SJSA1 (cell line): ENCODE measurements at places on chromosomes 7 and 10. TPM values are rescaled to one million over a fixed set of nuclear protein-coding genes. Genes with fewer than 3 reads are reported as not detected.

The NPTX2 gene
- total RNA-seq: 138 and 160 TPM in 2 replicates

The TACC2 gene
- total RNA-seq: 4.9 and 11.2 TPM in 2 replicates

DNA sequence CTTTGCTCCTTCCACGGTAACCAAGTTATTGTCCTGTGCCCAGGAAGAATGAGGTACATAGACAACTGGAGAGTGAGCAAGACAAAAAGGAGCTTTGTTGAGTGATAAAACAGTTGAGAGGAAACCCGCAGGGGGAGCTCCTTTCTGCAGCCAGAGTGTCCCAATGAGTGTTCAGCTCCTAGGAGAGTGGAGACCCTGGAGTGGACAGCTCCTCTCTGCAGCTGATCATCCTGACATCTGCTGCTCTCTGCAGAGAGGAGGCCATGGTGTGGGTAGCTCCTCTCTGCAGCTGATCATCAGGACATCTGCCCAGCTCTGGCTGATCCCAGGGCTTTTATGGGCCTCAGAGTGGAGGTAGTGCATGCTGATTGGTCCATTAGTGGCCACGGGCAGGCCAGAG lies 53.4 kb upstream of the PCDH15 start:
- H3K4me1 ChIP-seq: no peaks in the 10 kb centered on the region
- DNase-seq: no peak
- no peaks in the 10 kb centered on the region for H3K36me3 ChIP-seq
- no peak overlapping the region for H3K27ac ChIP-seq
- H3K4me3 ChIP-seq: no peak overlapping the region

- H3K27me3 ChIP-seq: 0 out of 2 replicates have a peak, but pooled peaks cover 3% of the 10 kb centered on the region
- H3K27ac ChIP-seq: no peak overlapping the region
- H3K4me1 ChIP-seq: no peaks in the 10 kb centered on the region
- H3K36me3 ChIP-seq: no peaks in the 10 kb centered on the region
Measured at GRCh38 chr7:103811290-103811689, 178.2 kb downstream of the RELN start.

DNA sequence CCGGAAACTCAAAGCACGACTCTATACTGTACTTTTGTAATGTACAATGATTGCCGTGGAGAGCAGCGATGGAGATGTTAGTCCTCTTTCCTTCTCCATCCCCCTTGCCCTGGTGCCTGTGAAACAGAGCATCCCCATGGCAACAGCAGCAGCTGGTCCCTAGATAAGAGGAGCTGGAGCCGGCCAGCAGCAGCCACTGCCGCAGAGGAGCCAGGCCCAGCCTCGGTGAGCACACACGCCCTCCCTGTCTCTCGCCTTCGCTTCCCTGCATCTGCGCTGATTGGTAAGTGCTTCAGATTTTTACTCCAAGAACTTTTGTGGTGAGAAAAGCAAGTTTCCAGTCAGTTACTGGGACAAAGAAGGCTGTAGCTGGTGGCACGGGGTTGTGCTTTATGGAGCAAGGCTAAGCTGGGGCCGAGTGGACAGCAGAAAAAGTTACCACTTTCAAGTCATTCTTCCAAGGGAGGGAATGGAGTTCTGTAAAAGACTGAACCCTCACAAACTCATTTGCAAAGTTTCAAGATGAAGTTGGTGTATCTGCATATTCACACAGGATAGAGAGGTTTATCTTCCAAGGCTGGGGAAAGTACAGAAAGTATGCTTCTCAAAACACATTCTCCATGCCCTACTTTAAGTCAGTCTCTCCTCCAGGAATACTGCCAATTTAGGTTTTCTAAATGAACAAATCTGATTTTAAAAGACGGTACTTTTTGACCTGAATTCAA lies at the start of gene PPP1R17:
TSS of gene PPP1R17 (plus strand) at position 192 of the 725 bp plus-strand sequence. CDS start 5,227 bp downstream, outside the sequence.
- no peak for DNase-seq
- H3K27me3 ChIP-seq: no peaks in the 10 kb centered on the region; the same call in 1 of the 2 replicates
- no peak within 1 kb of the TSS for H3K4me3 ChIP-seq
- H3K4me1 ChIP-seq: no peaks in the 10 kb centered on the region
- H3K36me3 ChIP-seq: no peaks in the 10 kb centered on the region
- no peak within 1 kb of the TSS for H3K27ac ChIP-seq

The GLUD1 gene
- 176 and 177 TPM in 2 replicates for total RNA-seq

GRCh38 chr7:98180751-98181150 lies 30.5 kb upstream of the BHLHA15 start:
- DNase-seq: no peak
- no peak overlapping the region for H3K4me3 ChIP-seq
- H3K27me3 ChIP-seq: no peaks in the 10 kb centered on the region
- H3K4me1 ChIP-seq: no peaks in the 10 kb centered on the region

The TRPV5 gene
- not detected in 2 replicates for total RNA-seq

DNA sequence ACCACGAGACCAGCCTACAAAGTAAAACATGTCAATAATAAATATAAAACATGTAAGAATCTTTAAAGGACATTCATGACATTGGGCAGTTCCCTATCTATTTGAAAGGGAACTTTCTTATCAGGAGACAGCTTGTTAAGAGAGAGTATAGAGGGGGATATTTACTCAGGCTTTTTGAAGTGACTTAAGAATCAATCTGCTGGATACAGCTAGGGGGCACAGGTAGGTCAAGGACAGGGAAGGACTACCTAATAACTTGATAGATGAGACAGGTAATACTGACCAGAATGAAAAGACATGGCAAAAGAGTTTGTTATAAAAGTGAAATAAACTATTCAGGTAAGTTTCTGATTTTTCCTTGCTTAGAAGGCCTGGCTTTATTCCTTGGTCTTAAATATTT lies 21.8 kb upstream of the LRRD1 start:
- DNase-seq: no peak
- no peak overlapping the region for H3K27ac ChIP-seq
- peaks cover 37% of the 10 kb centered on the region for H3K36me3 ChIP-seq
- no peak overlapping the region for H3K4me3 ChIP-seq
- H3K27me3 ChIP-seq: no peaks in the 10 kb centered on the region
- no peaks in the 10 kb centered on the region for H3K4me1 ChIP-seq

DNA sequence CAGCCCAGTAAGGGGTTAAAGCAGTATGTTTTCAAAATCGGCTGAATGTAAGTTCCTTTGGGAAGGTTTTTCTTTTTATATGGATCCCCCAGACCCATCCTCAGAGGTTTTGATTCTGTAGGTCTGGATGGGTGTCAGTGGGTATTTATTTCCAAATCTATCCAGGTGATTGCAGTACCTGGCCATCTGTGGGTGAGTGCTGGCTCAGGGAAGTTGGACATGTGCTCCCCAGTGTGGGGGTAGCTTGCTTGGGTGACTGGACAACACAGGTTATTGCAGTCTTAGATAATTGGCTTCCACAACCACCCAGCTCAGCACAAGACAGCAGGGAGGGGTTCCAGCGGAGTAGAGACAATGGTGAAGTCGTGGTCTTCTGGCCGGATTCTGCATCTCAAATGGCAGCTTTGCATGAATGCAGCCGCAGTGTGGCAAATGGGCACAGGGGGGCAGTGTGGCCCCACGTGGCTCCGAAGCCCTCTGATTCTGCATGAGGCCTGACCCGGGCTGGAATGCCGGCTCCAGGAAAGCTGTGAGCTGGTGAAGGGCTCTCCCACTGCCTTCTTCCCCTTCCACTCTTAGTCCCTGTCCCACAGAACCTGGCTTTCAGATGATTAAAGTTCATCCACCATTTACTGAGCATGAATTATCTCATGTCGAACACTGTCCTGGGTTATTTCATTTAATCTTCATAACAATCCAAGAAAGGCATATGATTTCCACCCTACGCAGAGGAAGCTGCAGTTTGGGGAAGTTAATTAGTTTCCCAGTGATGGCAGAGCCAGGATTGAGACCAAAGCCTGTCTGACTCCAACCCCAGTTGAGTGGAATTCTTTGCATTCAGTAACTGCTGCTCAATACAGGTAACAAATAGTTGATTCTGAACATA lies 64.5 kb upstream of the SYPL1 start:
- peaks cover 11% of the 10 kb centered on the region for H3K4me1 ChIP-seq
- no peak overlapping the region for H3K4me3 ChIP-seq
- no peaks in the 10 kb centered on the region for H3K27me3 ChIP-seq
- no peaks in the 10 kb centered on the region for H3K36me3 ChIP-seq
- H3K27ac ChIP-seq: no peak overlapping the region
- DNase-seq: peak; percentile 62

The CHAT gene
- total RNA-seq: not detected in 2 replicates

The SPDYE1 gene
- not detected in 2 replicates for total RNA-seq

The SLC13A4 gene
- not detected in 2 replicates for total RNA-seq

The MBL2 gene
- not detected in 2 replicates for total RNA-seq

GRCh38 chr10:110979611-110980010 lies 60.2 kb downstream of the SHOC2 start:
- no peak overlapping the region for H3K27ac ChIP-seq
- peaks cover 15% of the 10 kb centered on the region for H3K4me1 ChIP-seq
- DNase-seq: no peak
- peaks cover 7% of the 10 kb centered on the region for H3K36me3 ChIP-seq
- H3K4me3 ChIP-seq: no peak overlapping the region
- no peaks in the 10 kb centered on the region for H3K27me3 ChIP-seq

The ADAMTS14 gene
- 0.66 and 1.2 TPM in 2 replicates for total RNA-seq

The NUPR2 gene
- total RNA-seq: not detected in 2 replicates

GRCh38 chr10:27158421-27158820 lies 3.3 kb downstream of the MASTL start:
- H3K36me3 ChIP-seq: peaks cover 69% of the 10 kb centered on the region
- H3K27ac ChIP-seq: no peak overlapping the region
- H3K4me1 ChIP-seq: peaks cover 17% of the 10 kb centered on the region

- DNase-seq: no peak
- H3K4me3 ChIP-seq: no peak overlapping the region
- no peaks in the 10 kb centered on the region for H3K27me3 ChIP-seq
Measured at GRCh38 chr10:27485986-27486385, 18.1 kb upstream of the RAB18 start.

The TMEM176B gene
- total RNA-seq: not detected in 2 replicates

- DNase-seq: no peak
- H3K27ac ChIP-seq: no peak overlapping the region
- H3K4me3 ChIP-seq: no peak overlapping the region
- H3K36me3 ChIP-seq: no peaks in the 10 kb centered on the region
- peaks cover 3% of the 10 kb centered on the region; the same call in 1 of the 2 replicates for H3K4me1 ChIP-seq
- H3K27me3 ChIP-seq: no peaks in the 10 kb centered on the region
Measured at GRCh38 chr10:71432101-71432905, 35.6 kb downstream of the CDH23 start.

DNA sequence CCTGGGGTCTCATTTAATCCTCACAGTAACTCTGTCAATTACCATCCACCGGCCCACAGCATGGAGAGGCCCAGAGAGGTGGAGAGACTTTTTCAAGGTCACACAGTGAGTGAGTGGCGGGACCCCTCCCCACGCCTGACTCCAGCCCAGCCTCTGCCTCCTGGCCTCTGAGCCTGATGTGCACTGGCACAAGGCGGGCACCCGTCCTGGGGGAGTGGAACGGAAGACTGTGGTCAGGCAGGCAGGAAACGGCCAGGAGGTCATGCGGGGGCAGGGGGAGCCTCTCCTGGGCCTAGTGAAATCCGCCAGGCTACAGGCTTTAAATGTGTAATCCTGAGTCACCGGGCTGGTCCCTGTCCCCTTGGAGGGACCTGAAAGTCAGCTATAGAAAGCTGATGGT lies 32.2 kb downstream of the ZCCHC24 start:
- peaks cover 38% of the 10 kb centered on the region for H3K36me3 ChIP-seq
- H3K4me3 ChIP-seq: no peak overlapping the region
- peak; percentile 79 for DNase-seq
- no peaks in the 10 kb centered on the region for H3K27me3 ChIP-seq
- peaks cover 19% of the 10 kb centered on the region for H3K4me1 ChIP-seq

DNA sequence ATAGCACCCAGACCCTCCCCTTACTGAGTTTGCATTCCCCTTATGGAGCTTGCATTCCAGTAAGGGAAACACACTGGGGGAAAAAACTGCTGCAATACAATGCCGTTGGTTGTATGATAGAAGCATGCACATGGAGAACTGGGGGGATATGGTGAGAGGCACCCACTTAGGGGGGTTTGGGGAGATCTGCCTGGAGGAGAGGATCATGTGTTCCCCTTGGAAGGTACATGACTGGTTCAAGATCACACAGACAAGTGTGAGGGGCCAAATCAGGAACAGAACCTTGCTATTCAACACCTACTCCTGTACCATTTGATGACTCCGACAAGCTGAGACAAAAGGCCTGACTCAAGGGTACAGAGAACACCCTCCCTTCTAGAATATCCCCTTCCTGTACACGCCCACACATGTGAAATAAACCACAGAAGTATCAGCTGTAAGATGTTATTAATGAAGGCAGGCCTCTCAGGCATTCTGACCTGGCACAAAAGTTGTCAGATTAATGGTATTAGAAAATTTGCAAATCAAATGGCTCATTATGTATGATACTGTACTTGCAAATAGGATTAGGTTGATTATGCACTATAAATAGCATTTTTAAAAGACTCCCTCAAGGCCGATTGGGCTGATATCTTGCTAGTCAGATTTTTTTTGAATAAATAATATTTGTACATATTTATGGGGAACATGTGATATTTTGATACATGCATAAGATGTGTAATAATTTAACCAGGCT lies 122.2 kb downstream of the NPY start:
- DNase-seq: no peak
- no peaks in the 10 kb centered on the region for H3K36me3 ChIP-seq
- H3K27ac ChIP-seq: no peak overlapping the region
- no peaks in the 10 kb centered on the region for H3K4me1 ChIP-seq

- no peak for DNase-seq
- no peaks in the 10 kb centered on the region for H3K4me1 ChIP-seq
- no peaks in the 10 kb centered on the region for H3K36me3 ChIP-seq
- H3K27me3 ChIP-seq: no peaks in the 10 kb centered on the region
Measured at GRCh38 chr10:51950371-51950995, 251.1 kb upstream of the CSTF2T start.

DNA sequence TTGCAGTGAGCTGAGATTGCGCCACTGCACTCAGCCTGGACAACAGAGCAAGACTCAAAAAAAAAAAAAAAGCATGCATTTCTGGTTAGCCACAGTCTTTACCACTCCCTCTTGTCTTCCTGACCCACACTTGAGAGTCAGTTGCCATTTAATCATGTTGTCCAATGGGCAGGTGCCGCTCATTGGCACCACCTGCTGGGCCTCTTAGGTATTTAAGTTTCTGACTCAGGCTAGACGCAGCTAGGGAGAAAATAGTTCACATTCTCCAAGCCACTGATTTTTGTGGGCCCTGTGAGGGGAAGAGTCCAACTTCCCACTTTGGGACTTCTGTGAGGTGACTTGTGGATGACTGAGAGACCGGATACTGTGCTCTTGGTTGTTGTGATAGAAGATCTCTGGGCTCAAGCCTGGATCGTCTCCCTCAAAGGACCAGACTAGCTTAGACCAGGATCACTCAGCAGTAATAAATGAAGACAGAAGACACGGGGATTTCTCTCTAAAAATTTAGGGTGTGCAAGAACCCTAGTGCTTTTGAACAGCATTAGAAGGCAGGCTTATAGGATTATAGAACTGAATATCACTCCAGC lies 26.8 kb upstream of the SORCS3 start:
- no peaks in the 10 kb centered on the region for H3K36me3 ChIP-seq
- H3K4me1 ChIP-seq: no peaks in the 10 kb centered on the region
- no peaks in the 10 kb centered on the region for H3K27me3 ChIP-seq

- no peaks in the 10 kb centered on the region for H3K27me3 ChIP-seq
- no peak overlapping the region for H3K27ac ChIP-seq
- peaks cover 9% of the 10 kb centered on the region for H3K4me1 ChIP-seq
Measured at GRCh38 chr7:148991536-148991935, 36.8 kb downstream of the PDIA4 start.

The CNNM1 gene
- not detected in 2 replicates for total RNA-seq

The PNLIPRP2 gene
- not detected in 2 replicates for total RNA-seq

The PPIF gene
- 31.7 and 42.1 TPM in 2 replicates for total RNA-seq

The CYP26A1 gene
- total RNA-seq: 1.2 and 1.7 TPM in 2 replicates

The TMEM213 gene
- not detected in 2 replicates for total RNA-seq

The UNC5B gene
- total RNA-seq: 0.71 and 0.94 TPM in 2 replicates

The VENTX gene
- not detected in 2 replicates for total RNA-seq

- no peak overlapping the region for H3K4me3 ChIP-seq
- H3K4me1 ChIP-seq: no peaks in the 10 kb centered on the region
- DNase-seq: no peak
- H3K36me3 ChIP-seq: no peaks in the 10 kb centered on the region
Measured at GRCh38 chr10:19800161-19800560, 16.1 kb upstream of the PLXDC2 start.

GRCh38 chr10:99770408-99771045 lies 11.9 kb upstream of the ABCC2 start:
- no peak overlapping the region for H3K4me3 ChIP-seq

The MAPK8 gene
- total RNA-seq: 56.1 and 111 TPM in 2 replicates
